ENCODE measurements at places on chromosomes 2 and 18. TPM values are rescaled to one million over a fixed set of nuclear protein-coding genes. Genes with fewer than 3 reads are reported as not detected.

Gene ADI1
- 22.1 TPM for total RNA-seq

- DNase-seq, result peak; percentile 82
Measured at GRCh38 chr2:30225131-30225762, 6.1 kb upstream of the LBH start.

GRCh38 chr2:46861916-46862315, 53.7 kb downstream of the MCFD2 start:
- no peak for DNase-seq

DNA sequence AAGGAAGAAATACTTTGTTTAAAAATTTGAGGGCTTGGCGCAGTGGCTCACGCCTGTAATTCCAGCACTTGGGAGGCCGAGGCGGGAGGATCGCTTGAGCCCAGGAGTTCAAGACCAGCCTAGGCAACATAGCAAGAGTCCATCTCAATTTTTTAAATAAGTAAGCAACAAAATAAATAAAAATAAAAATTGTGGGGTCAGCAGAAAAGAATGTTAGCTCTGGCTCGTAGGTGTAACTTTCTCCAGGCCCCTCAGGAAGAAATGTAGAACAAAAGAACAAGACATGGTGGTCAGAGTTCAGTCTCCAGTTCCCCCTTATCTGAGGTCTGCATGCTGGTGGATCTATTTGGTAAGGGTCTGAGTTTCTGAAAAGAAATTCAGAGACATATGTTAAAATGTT, 20.4 kb upstream of the PDCL3 start:
- DNase-seq, result no peak

DNA sequence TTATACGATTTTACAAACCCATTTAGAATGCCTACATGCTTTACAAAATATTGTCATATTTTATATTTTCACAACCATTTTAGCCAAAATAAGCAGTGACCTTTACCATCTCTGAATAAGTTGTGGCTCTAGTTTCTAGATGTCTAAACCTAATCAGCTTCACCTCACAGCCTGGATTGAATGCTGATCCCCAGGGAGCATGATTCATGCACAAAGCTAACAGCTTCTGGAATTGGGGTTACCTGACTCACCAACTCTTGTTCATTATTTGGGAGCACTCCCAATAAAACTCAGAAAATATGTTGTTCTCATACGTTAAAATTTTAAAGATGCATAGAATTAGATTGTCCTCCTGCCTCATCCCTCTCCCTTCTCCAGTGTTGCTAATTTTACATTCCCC, 611.7 kb upstream of the NETO1 start:
- no peak for DNase-seq

DNA sequence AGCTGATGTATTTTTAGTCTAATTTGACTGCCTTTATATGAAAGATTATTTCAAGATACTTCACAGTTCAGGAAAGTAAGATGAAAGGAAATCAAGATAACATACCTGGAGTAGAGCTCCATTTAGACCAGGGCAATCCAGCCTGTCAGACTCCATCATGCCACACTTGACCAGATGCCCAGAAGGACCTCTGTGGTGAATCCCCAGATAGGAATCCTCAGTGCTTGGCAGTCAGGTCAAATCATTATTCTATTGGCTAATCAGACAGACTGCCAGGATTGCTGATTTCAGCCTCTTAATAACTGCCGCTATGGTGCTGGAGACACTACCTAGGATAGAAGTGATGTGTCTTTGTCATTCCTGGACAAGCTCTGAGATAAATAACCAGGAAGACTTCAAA, 404.2 kb downstream of the STK39 start:
- DNase-seq, result no peak

- no peak for DNase-seq
Measured at GRCh38 chr18:62629031-62629430, 86.3 kb upstream of the PHLPP1 start.
